Activated naive CD8-positive, alpha-beta T cell treated with anti-CD3 and anti-CD28 coated beads for 36 hours (primary cell): ENCODE measurements at places on chromosomes 16 and 17. TPM values are rescaled to one million over a fixed set of nuclear protein-coding genes. Genes with fewer than 3 reads are reported as not detected.

Gene EIF1
- 1,277 TPM for total RNA-seq

- no peaks in the 10 kb centered on the region for H3K27me3 ChIP-seq
- no peak for DNase-seq
- H3K36me3 ChIP-seq = peaks cover 10% of the 10 kb centered on the region
- H3K4me3 ChIP-seq = no peak overlapping the region
- H3K27ac ChIP-seq = no peak overlapping the region
- peaks cover 12% of the 10 kb centered on the region for H3K4me1 ChIP-seq
Measured at GRCh38 chr16:1784977-1785845, 2.5 kb downstream of the NUBP2 start.

DNA sequence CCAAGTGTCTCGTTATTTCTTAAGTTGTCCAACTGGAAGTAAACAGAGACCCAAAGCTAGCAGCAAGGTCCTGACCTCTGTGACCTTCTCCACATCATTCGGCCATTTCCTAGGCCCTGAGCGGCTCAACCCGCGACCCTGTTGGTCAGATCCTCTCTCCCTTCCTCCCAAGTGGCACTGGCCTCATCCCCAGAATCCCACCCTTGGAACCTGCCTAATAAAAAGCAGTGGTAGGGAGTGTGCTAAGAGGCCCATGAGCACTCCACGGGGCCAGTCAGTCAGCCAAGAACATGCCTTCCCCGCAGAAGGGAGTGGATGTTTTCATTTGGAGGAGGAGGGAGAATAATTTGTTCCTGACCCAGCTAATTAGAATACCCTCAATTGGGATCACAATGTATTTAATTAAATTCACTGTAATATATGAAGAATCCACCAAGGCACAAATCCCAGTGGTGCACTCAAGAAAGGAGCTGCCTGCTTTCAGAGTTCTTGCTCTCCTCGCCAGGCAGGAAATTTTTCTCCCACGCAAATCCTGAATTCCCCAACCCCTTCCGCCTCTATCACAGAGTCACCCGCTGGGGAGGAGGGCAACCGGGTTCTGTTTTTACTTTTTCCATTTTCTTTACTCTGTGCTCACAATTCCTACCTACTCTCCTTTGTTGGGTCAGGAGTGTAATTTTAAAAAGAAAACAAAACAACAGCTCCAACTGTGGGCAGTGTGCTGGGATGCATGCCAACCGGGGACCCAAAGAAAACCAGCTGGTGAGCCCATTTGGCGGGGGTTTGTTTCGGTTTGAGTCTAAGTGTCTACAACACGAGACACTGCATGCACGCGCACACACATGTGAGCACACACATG, 153.4 kb downstream of the ZFHX3 start:
- no peaks in the 10 kb centered on the region for H3K4me1 ChIP-seq
- no peak overlapping the region for H3K4me3 ChIP-seq
- DNase-seq = no peak
- no peaks in the 10 kb centered on the region for H3K36me3 ChIP-seq
- no peaks in the 10 kb centered on the region for H3K27me3 ChIP-seq

- H3K27ac ChIP-seq = peak overlapping the region; percentile 42
- H3K27me3 ChIP-seq = no peaks in the 10 kb centered on the region
- H3K4me1 ChIP-seq = no peaks in the 10 kb centered on the region
- peaks cover 27% of the 10 kb centered on the region for H3K36me3 ChIP-seq
Measured at GRCh38 chr16:28098171-28098958, 34.9 kb upstream of the GSG1L start.

DNA sequence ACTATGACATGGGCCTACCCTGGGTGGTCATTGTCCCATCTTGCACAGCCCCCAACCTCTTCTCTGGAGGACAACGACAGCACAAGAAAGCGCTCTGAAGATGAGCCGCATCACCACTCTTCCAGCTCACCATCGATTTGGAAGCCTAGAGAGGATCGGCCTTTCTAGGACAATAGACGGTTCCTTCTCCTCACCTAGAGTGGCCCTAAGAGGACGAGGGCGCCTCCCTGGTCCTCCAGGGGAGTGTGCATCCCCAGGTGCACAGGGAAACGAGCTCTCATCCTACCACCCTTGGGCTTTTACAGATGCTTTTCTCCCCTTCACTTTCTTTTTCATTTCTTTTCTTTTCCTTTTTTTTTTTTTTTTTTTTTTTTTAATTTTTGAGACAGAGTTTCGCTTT, 20.3 kb upstream of the SLC52A1 start:
- no peak for DNase-seq
- no peaks in the 10 kb centered on the region for H3K27me3 ChIP-seq
- H3K4me1 ChIP-seq = no peaks in the 10 kb centered on the region
- H3K27ac ChIP-seq = no peak overlapping the region
- H3K4me3 ChIP-seq = no peak overlapping the region

GRCh38 chr17:9519583-9520272, 55.9 kb downstream of the STX8 start:
- no peak overlapping the region for H3K4me3 ChIP-seq
- peaks cover 12% of the 10 kb centered on the region for H3K4me1 ChIP-seq
- no peak overlapping the region for H3K27ac ChIP-seq
- no peaks in the 10 kb centered on the region for H3K27me3 ChIP-seq
- no peak for DNase-seq

Gene KRT33B
- total RNA-seq = not detected

GRCh38 chr17:31431852-31432658, 40.6 kb downstream of the RAB11FIP4 start:
- H3K4me3 ChIP-seq = no peak overlapping the region
- no peak overlapping the region for H3K27ac ChIP-seq
- H3K4me1 ChIP-seq = peaks cover 11% of the 10 kb centered on the region
- H3K27me3 ChIP-seq = peaks cover 7% of the 10 kb centered on the region
- no peak for DNase-seq

GRCh38 chr17:69928611-69929010, 146.4 kb upstream of the KCNJ16 start:
- no peak for DNase-seq
- no peaks in the 10 kb centered on the region for H3K36me3 ChIP-seq
- H3K27me3 ChIP-seq = no peaks in the 10 kb centered on the region
- H3K27ac ChIP-seq = no peak overlapping the region

DNA sequence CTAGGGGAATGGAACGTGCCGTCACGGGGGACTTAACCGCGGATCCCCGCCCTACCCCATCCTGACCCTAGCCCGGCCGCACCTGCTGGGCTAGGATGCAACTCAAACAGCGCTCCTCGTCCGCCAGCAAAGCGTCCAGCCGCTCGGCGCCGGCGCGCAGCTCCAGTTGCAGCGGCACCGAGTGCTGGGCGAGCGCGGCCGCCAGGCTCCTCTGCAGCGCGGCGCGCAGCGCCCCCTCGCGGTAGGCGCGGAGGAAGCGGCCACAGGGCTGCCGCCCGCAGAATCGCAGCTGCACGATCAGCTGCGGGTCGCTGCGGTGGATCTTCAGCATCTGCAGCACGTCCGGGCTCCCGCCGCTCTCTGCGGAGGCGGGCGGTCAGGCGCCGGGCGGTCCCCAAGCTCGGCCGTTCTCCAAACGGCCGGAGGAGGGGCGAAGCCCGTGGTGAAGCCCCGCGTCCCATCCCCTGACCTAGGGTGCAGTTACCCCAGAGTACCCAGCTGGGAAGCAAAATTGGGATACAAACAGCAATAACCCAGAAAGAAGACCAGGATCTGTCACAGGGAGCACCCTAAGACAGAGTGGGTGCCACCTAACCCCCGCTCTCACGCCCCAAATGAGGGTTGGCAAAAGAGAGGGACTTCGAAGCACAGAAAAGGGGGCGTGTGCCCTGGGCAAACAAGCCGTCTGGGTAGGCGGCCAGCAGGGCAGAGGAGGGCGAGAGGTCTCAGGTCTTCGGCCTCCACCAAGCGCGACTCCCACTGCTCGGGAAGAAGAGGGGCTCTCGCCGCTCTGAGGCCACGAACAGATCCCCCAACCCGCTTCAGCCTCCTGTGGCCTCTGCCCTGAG, 4.2 kb downstream of the TRADD start:
- H3K27ac ChIP-seq = no peak overlapping the region
- peak overlapping the region; percentile 63 for H3K4me3 ChIP-seq
- H3K4me1 ChIP-seq = peaks cover 31% of the 10 kb centered on the region
- H3K36me3 ChIP-seq = peaks cover 13% of the 10 kb centered on the region
- H3K27me3 ChIP-seq = peaks cover 29% of the 10 kb centered on the region
- DNase-seq = peak; percentile 87

Gene CIBAR2
- not detected for total RNA-seq

Gene NPB
- 0.47 TPM for total RNA-seq

DNA sequence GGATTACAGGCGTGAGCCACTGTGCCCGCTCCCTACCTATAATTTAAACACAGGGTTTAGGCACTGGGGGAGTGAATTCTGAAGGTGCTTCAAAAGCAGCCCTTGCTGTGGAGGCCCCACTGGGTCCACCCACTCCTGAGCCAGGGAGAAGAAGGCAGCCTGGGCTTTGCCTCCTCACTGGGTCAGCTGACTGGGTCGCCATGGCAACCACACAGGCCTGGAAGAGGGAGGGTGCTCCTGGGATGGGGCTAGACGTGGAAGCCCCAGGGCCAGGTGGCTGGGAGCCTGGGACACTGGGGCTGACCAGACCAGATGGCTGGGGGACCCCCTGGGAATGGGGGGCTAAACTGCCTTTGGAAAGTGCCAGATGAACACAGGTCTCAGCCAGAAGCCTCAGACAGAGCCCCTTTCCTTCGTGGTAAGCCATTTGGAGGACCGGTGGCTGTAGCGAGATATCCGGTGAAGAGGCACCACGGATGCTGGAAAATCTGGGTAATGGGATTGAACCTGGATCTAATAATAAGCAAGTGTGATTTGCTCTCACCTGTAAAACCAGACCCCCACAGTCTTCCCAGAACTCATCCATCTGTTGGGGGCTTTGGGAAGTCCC, 32.9 kb downstream of the TRARG1 start:
- no peak for DNase-seq
- H3K4me1 ChIP-seq = no peaks in the 10 kb centered on the region
- no peaks in the 10 kb centered on the region for H3K36me3 ChIP-seq
- peaks cover 28% of the 10 kb centered on the region for H3K27me3 ChIP-seq

Gene ZNF652
- total RNA-seq = 5.5 TPM

DNA sequence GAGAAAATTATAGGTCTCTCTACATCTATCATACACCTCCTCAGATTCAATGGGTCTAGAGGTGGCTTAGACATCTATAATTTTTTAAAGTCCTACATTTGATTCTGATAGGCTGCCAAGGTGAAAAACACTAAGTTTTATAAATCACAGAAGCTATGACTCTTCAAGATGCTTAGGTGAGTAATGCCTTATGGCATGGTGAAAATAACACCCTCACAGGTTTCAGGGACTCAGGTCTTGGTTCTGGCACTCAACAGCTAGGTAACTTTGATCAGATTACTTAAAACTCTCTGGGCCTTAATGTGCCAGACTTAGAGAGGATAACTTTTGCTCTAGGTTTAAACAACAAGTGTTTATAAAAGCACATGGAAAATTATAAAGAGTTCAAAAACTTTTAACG, 2.0 kb upstream of the COX10 start:
- no peak overlapping the region for H3K27ac ChIP-seq
- peaks cover 50% of the 10 kb centered on the region for H3K36me3 ChIP-seq
- no peak overlapping the region for H3K4me3 ChIP-seq
- DNase-seq = no peak

DNA sequence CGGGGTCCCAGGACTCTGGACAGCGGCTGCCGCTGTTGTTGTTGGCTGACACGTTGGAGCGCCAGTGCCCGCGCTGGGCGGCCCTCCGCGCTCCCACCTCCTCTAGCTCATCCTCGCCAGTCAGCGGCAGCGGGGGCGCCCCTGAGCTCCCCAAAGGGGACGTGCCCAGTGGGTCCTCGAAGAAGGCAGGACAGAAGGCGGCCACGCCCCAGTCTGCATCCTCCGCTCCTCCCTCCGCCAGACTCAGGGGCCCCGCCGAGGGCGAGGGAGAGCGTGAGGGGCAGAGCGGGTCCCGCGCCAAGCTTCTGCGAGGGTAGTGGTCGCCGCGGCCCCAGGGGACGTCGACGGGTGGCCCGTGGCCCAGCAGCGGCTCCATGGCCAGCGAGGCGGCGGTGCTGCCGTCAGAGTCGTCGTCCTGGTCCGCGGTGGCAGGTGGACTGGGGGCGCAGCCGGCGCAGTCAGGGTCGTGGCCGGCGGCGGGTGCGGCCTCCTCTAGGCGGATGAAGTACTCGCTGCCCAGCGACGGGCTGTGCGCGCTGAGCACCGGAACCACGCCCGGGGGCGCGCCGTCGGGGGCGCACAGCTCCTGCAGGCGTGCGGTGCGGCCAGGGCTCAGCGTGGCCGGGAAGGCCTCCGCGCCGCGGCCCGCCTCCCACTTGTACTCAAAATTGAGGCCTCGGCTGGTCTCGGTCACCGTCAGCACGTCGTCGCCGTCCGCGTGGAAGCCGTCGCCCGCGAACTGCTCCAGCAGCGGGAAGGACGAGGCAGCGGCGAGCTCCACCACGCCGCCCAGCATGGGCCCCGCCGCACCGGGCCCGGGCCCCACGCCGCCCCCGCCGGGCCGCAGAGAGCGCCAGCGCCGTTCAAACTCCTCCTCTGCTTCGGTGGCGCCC, 43.2 kb upstream of the PVALEF start:
- peaks cover 2% of the 10 kb centered on the region for H3K4me1 ChIP-seq
- no peak overlapping the region for H3K4me3 ChIP-seq
- no peak overlapping the region for H3K27ac ChIP-seq
- no peak for DNase-seq
- H3K36me3 ChIP-seq = no peaks in the 10 kb centered on the region
- H3K27me3 ChIP-seq = no peaks in the 10 kb centered on the region

Gene NPW
- total RNA-seq = 34.2 TPM

GRCh38 chr17:1179112-1179817, 516 bp downstream of the ABR start:
- peaks cover 7% of the 10 kb centered on the region for H3K4me1 ChIP-seq
- no peaks in the 10 kb centered on the region for H3K36me3 ChIP-seq
- peaks cover 7% of the 10 kb centered on the region for H3K27me3 ChIP-seq

GRCh38 chr17:67293251-67294203, 48.5 kb upstream of the HELZ start:
- no peak overlapping the region for H3K27ac ChIP-seq
- H3K27me3 ChIP-seq = peaks cover 4% of the 10 kb centered on the region
- DNase-seq = peak; percentile 61
- H3K4me3 ChIP-seq = no peak overlapping the region
- peaks cover 2% of the 10 kb centered on the region for H3K4me1 ChIP-seq
- H3K36me3 ChIP-seq = no peaks in the 10 kb centered on the region

DNA sequence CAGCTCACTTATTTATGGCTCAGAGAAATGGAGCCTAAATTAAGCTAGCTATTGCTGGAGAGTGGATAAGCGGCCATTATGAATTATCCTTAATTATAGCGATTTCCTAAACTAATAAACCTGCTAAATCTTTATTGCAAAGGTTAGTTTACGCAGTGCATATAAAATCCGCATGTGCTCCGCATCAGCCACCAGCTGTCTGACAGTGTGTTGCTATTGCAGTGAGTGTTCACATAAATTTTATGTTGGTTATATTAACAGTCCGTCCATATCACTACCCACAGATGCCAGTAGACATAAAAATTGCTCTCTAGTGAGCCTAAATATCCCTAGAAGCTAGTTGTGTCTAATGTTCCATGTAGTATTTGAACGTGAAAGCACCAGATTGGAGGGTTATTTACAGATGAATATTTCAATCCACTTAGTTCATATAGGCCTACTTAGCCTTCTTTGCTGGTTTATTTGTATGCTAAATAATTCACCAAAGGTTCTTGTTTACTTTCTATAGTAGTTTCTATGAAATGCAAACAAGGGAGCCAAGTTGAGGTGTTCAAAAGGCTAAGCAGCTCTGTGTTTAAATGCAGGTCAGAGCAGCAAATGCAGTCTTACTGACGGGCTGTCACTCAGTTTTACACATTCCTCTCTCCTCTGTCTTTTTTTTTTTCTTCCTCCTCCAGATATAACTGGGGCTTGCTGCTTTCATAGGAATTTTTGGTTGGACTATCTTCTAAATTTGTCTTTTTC, 219.1 kb downstream of the IRX3 start:
- H3K4me3 ChIP-seq = no peak overlapping the region
- no peak overlapping the region for H3K27ac ChIP-seq
- no peaks in the 10 kb centered on the region for H3K4me1 ChIP-seq
- no peaks in the 10 kb centered on the region for H3K36me3 ChIP-seq
